ENCODE measurements at places on chromosomes 5 and 9.

DNA sequence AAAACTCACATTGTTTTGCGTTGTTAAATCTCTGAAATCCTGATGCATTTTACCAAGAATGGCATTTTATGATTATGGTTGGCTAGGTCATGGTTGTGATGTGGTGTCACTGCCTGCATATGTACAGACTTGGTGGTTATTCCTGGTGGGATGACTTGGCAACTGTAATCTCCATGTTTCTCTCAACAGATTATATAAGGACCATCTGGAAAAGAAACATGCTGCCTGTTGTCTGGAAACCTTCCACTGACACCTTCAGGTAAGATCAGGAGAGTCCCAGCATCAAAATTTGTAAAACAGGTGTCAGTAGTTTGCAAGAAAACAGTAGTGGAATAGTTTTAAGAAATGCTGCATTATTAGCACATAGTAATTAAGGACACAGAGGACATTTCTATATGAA lies 3.0 kb upstream of the ACER2 start:
- no peak for DNase-seq

DNA sequence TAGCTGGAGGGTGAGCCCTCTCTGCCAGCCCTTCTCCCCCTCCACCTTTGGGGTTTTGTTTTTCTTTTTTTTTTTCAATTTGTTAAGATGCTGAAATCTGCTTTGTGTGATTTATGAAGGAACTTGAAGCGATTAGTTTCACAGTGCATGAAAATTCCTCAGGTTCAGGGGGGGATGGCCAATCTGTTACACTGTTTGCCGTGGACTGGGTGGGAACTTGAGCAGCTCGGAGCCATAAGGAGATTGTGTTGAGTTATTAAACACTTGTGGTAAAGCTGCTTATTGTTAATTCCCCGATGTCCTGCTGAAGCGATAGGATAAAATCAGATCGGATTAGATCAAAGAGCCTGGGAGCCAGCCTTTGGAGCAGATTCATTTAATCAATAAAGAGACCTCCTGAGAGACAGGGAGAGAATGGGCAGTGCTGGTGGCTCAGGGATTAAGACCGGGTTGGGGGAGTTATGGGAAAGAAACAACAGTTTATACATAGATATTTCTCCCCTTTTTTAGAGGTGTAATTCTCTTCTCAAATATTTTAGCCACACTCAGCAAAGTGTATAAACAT lies 105.8 kb upstream of the SPATA31D4 start:
- no peak for DNase-seq

- no peak for DNase-seq
Measured at GRCh38 chr9:104287253-104287878, 193.3 kb downstream of the SMC2 start.

GRCh38 chr9:24608599-24608998 lies 62.9 kb upstream of the IZUMO3 start:
- DNase-seq: no peak

DNA sequence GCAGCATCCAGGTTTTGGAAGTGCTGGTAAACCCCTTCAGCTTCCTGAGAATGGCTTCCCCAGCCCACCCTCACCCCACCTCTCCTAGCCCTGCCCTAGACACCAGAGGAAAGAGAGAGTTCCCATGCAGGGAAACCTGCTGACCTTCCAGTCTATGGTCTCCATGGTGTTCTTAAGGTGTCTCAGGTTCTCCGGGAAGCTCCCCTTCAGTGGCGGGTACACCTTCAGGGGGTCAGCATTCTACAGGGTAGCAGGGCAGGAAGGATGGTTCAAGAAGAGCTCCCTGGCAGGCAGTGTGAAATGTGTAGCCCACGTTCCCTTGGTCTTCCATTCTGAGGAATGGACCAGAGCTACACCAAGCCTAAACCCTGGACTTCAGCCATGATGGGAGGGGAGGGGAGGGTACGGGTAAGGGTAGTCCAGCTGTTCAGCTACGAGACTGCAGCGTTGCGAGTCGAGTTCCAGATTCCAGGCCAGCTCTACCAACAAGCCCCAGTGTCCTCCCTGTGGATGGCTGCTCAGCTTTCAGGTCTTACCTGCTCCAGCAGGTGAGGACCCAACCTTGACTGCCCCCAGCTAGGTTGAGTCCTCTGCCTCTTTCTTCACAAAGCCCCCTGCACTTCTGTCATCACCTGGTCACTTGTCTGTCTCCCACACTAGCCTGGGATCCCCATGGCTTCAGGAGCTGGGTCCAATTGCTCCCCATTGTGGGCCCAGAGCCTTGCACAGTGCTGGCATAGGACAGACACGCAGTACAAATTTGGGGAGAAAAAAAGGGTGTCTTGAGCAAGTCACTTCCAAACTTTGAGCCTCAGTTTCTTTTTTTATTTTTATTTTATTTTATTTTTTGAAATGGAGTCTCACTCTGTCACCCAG lies 7.5 kb downstream of the CD74 start:
- no peak for DNase-seq

Measured in activated T-helper 1 cell treated with Interleukin-2 at 50 U/mL for 16 hours (primary cell).